ENCODE measurements at places on chromosomes 2 and 18.
A peak's percentile ranks its signal among the peaks of the same experiment; 100 is the strongest.

GRCh38 chr2:232367016-232367415 lies 11.5 kb upstream of the ALPP start:
- DNase-seq = no peak

- peak; percentile 72 for DNase-seq
Observed at GRCh38 chr18:57437766-57438671, 2.8 kb downstream of the ONECUT2 start.

GRCh38 chr18:72372076-72372475 lies 172.1 kb downstream of the CBLN2 start:
- DNase-seq = no peak

GRCh38 chr2:132605236-132606180 lies 64.5 kb downstream of the LYPD1 start:
- no peak for DNase-seq

DNA sequence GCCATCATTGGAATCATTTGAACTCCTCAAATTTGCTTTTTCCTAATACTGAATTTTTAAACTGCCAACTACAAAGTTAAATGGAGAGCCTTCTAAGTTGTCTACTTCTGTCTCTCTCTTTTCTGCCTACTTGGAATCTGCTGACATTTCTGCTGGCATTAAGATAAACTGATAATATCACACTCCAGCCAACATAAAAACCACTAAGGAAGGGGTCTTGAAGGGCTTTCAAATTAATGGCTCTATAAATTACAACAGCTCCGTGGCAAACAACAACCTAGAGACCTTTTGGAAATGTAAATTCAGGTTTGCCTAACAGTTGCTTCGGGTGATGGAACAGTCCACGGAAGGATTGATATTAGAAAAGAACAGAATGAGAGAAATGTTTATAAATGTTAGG lies 12.1 kb downstream of the ALPP start:
- DNase-seq = no peak

- no peak for DNase-seq
Observed at GRCh38 chr18:61400016-61400635, 66.9 kb downstream of the CDH20 start.

- DNase-seq = no peak
Observed at GRCh38 chr18:62289047-62289446, 36.1 kb upstream of the TNFRSF11A start.

GRCh38 chr2:105777031-105777482 lies 32.3 kb downstream of the NCK2 start:
- DNase-seq = no peak

- no peak for DNase-seq
Observed at GRCh38 chr2:120747281-120747680, 11.6 kb downstream of the GLI2 start.

DNA sequence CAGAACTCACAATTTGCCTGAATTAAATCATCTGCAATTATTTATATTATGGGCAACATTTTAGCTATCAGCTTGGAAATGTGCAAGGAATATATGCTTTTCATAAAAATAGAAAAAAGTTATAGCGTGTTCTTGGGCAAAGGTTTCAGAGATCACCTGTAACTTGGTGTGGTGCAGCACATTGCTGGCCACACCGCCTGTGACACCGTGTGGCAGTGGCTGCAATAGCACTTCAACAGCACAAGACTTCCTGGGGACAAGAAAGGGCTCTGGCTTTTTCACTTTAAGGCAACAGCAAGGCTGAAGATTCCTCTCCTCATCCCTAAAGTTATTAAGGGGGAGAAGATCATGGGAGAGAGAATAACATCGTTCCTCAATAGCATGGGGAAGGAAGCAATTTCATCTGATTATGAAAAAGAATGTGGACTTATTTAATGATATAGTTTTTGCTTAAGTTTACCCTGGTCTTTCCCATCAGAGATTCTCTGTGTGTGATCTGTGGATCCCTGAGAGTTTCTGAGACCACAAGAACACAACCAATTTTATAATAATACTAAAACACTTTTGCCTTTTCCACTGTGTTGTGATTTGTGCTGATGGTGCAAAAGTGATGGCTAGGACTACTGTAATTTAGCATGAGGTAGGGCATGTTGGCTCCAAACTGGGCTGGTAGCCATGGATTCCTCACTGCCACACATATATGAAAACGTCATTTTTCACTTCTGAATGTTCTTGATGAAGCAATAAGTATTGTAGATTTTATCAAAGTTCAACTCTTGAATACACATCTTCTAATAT lies 15.0 kb upstream of the SERPINB3 start:
- DNase-seq = no peak

DNA sequence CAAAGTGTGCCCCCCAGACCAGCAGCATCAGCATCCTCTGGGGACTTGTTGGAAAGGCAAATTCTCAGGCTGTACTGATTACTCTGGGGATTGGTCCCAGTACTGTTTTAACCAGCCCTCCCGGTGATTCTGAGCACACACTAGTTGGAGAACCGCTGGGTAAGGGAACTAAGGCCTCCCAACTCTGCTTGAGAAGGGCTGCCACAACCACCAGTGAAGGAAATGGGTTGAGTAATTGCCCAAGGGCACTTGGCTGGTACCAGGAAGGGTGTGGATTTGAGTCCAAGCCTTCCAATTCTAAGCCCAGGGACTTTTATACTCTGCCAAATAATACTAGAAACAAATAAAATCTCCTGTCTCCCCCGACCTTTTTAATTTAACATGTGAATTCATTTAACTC lies 219.9 kb downstream of the SETBP1 start:
- no peak for DNase-seq

GRCh38 chr18:69455125-69455524 lies 54.4 kb downstream of the DOK6 start:
- DNase-seq = no peak

DNA sequence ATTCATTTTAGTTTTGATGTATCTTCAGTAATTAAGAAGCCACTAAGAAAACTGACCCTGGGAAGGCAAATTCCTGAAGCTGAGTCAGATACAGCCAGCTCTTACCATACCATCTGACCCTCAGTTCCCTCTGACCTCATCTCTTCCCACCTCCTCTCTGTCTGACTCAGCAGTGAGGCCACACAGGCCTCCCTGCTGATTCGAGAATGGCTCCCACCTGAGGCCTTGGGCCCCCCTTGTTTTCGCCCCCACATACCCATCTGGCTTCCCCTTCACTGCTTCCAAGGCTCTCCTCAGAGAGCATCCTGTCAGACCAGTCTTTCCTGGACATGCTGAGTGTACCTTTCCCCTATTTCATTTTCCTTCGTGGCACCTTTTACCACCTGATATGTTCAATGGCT lies 71.0 kb upstream of the CYP1B1 start:
- DNase-seq = peak; percentile 27

GRCh38 chr2:222888716-222889115 lies 27.9 kb downstream of the ACSL3 start:
- DNase-seq = no peak

DNA sequence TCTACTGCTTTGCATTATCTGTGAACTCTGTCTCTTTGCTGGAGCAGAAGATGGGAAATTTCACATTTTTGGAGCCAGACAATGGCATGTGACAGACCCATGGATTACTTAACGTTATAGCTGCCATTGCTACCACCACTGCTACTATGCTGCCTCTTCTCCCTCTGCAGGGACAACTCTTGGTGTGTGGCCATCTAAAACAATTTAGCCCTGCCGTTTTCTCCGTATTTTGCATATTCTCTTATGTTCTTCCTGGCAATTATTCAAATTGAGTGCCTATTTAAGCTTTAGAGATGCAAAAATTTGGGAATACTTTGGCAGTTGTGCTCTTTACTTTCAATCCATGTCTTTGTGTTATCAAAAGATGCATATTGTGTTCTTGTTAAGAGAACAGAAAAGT lies 386.8 kb downstream of the XIRP2 start:
- DNase-seq = no peak

DNA sequence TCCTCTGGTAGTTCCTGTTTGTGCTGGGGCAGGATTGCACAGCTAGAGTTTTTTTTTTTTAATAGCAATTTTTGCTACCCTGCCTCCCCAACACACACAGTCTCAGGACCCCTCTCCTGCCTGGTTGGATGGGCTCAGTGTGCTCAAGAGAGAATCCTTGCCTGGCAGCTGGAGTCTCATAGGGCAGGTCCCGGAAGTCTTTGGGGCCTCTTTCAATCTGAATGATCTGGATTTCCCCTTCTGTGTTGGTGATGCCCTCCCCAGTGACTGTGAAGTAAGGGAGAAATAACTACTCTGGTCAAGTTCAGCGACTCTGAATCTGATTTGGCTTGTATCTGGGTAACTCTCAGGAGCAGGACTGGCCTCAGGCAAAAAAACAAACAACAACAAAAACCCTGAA lies 220.6 kb upstream of the LRRTM1 start:
- no peak for DNase-seq

DNA sequence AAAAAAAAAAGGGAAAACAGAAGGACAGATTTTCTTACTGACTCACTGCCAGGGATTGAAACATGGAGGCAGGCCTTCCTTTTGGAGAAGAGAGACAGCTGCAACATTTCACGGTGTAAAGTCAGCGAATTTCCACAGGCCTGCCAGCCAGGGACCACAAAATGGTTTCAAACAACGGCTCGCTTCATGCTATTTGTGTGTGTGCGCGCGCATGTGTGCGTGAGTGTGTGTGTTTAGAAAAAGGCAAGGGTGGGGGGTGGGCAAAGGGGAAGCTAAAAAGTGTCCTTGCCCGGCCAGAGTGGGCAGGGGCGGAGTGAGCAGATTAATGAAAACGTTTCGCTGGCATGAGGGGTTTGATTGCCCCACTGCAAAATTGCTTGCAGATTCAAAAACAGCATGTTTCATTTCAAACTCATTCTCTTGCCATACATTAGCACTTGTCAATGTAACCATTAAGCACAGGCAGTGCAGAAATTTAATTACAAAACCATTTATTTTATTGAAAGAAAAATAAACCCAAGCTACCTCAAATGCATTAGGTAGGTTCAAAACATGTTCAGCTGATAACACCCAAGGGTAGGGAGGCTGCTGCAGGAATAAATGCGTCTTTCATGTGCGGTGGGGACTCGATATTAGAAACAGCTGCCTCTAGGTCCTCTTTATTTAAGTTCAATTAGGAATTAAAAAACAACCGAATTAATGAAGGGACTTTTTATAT lies 182.1 kb upstream of the SIX2 start:
- no peak for DNase-seq

DNA sequence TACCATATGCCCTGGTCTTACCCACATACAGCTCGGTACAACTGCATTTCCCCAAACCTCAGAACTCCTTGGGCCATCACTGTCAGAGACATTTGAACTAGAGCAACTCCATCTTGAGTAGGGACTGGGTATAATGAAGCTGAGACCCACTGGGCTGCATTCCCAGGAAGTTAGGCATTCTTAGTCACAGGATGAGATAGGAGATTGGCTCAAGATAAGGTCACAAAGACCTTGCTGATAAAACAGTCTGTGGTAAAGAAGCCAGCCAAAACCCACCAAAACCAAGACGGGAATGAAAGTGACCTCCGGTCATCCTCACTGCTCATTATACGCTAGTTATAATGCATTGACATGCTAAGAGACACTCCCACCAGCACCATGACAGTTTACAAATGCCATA lies 131.3 kb downstream of the PIK3C3 start:
- DNase-seq = no peak

DNA sequence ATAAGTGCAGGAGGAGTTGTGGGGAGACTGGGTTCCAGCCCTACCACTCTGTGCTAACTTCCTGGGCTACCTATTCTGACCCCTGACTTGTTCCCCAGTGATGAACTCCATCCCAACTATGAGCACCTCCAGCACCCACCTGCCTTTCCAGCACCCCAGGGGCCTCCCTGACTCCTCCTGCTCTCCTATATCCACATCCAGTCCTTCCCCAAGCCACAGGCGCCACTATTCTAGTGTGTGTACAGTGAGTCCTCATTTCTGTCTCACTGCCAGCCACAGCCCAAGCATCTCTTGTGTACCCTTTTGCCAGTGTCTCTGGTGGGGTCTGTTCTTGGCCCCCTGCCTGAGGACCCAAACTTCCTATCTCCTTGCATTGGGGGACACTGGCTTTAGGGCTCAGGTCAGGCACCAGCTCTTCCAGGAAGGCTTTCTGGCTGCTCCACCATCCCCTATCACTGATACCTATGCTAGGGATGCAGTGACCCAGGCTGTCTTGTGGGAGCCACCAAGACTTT lies 145.2 kb downstream of the INHBB start:
- DNase-seq = no peak

DNA sequence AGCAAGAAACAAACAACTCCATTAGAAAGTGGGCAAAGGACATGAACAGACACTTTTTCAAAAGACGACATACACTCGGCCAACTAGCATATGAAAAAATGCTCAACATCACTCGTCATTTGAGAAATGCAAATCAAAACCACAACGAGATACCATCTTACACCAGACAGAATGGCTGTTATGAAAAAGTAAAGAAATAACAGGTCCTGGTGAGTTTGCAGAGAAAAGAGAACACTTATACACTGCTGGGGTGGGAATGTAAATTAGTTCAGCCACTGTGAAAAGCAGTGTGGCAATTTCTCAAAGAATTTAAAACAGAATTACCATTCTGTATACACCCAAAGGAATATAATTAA lies 130.5 kb downstream of the PLCL1 start:
- no peak for DNase-seq

- DNase-seq = no peak
Observed at GRCh38 chr2:56801770-56802169, 618.0 kb downstream of the CCDC85A start.

DNA sequence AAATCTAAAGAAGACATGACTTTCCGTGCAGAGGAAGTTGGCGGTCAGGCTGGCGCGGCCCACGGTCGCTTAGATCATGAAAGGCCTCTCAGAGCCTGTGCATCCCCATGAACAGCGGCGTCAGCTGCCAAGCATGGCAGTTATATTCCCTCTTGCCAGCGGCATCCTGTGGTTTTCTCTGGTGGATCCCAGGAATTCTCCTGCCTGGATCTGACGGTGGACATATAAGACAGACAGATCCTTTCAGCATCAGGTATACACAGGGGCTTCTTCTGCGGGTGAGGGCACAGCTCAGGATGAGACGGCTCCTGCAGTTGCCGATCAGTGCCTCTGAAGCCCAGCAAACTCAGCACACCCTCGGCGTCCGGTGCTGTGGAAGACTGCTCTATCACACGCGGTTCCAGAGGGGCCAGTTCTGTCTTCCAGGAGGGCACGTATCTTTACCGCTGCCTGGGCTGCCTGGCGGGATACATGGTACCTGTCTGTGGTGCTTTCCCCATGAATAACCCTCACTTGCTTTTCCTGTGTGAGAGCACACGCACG lies 157.8 kb downstream of the LDLRAD4 start:
- DNase-seq = no peak

DNA sequence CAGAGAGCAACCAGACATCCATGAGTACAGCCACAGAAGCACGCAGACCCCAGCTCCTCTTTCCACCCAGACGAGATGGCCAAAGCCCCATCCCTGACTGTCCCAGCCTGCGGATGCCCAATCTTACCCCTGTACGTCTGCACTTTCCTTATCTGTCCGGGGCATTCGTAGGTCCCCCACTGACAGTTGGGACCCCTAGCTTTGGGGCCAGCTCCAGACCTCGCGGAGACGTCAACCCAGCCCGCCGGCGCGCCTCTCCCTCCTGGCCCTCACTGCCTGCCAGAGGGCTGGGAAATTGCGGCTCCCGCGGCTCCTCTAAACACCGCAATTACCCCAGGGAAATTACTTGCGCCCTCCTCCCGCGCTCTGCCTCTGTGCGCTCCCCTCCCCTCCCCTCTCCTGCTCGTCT lies 2.3 kb downstream of the ECEL1 start:
- DNase-seq = no peak

- DNase-seq = no peak
Observed at GRCh38 chr2:233446606-233447305, 92.5 kb downstream of the DGKD start.

GRCh38 chr2:223180463-223180862 lies 128.5 kb downstream of the KCNE4 start:
- no peak for DNase-seq

All from stimulated activated CD8-positive, alpha-beta memory T cell treated with anti-CD3 and anti-CD28 coated beads, Interleukin-7, amount 100 ng/mL, for 48 hours (primary cell).